Stimulated activated CD4-positive, alpha-beta T cell treated with anti-CD3 and anti-CD28 coated beads, Interleukin-15, amount 100 ng/mL, for 48 hours (primary cell): ENCODE measurements at places on chromosomes 12 and 14.

DNA sequence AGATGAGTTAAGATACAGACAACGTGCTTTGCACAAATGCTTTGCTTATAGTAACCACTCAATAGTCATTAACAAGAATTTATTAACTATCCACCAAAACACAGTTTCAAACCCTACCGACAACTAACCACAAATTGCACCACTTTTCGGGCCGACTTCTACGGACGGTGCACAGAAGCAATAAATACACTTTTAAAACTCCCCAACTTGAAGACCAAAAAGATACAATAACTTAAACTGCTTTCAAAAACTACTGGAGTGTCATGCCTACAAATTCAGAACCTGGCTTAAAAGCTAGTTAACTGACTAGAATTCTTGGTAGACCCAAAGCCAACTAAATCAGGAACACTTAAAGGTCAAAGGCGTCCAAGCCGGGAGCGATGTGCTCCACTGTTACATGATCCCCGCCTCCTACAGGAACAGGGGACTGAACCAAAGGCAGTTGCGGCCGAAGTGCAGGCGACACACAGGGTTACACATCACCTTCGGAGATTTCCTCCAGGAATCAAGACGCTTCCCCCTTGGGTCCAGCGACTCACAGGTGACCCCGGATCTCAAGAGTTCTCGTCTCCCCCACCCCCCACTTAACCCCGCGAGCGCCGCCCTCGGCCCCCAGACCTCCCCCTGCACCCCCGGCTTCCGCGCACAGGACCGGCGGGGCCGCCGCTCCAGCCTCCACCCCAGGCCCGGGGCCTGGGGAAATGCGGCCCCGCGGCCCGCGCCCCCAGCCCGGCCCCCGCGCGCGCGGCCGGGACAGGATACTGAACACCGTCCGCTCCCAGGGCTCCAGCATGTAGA lies 507 bp downstream of the SPTSSA start:
- no peak for DNase-seq

- DNase-seq: no peak
Observed at GRCh38 chr12:22978962-22979361, 354.0 kb downstream of the ETNK1 start.

- DNase-seq: no peak
Observed at GRCh38 chr12:122859303-122860039, 24.2 kb downstream of the HIP1R start.

DNA sequence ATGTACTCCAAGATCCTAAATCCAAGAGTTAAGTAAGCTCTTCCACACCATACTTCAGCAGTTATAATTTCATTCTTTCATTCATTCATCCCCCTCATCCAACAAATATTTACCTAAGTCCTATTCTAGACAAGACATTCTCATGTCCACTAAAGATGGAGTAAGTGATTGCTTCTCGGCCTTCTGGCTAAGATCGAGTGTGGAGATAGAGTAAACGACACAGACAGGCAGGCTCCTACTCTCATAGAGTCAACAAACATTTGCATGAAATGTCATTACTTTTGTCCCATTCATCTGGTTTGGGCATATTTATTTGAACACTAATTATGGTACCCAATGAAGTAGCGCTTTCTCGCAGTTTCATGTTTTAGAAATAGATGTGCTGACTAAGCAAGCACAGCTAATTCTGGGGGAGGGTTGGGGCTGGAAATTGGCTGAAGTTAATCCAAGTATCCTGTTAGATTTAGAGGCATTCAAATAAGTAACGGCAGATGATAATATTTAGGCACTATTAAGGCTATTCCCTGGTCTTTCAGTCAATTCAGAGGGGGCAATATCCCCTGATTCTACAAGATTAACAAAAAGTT lies 176.5 kb downstream of the CEP128 start:
- DNase-seq: no peak

- no peak for DNase-seq
Observed at GRCh38 chr12:31890295-31891285, 68.6 kb upstream of the RESF1 start.

DNA sequence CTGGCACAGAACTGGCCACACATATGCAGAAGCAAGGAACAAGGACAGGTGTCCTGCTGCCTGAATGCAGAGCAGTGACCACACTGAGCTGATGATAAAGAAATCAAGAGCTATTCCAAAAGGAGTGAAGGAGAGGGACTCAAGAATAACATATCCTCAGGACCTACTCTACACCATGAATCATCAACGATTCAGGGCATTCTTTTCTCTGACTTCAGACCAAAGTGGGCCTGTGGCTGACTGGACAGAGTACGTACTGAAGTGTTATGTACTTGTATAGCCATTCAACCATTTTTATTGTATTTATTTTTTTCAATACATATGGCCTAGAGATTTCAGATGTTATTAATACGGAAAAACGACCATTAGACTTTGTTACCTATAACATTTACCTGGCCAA lies 177.5 kb upstream of the TMTC1 start:
- DNase-seq: no peak

- DNase-seq: no peak
Observed at GRCh38 chr14:81066672-81067071, 111.3 kb downstream of the TSHR start.
